Bone marrow (tissue), 2 donors: ENCODE measurements at places on chromosomes 5 and 9.

GRCh38 chr9:116361547-116361946 is 208.0 kb downstream of the PAPPA start:
- no peak for DNase-seq

- no peak for DNase-seq
These were observed 15.7 kb upstream of the SH3RF2 start for GRCh38 chr5:145920542-145921210.

- no peak for DNase-seq
These were observed 47.4 kb upstream of the FAM120AOS start for GRCh38 chr9:93500571-93501298.

- DNase-seq: no peak
These were observed 12.7 kb downstream of the GLIPR2 start for GRCh38 chr9:36149197-36149596.

DNA sequence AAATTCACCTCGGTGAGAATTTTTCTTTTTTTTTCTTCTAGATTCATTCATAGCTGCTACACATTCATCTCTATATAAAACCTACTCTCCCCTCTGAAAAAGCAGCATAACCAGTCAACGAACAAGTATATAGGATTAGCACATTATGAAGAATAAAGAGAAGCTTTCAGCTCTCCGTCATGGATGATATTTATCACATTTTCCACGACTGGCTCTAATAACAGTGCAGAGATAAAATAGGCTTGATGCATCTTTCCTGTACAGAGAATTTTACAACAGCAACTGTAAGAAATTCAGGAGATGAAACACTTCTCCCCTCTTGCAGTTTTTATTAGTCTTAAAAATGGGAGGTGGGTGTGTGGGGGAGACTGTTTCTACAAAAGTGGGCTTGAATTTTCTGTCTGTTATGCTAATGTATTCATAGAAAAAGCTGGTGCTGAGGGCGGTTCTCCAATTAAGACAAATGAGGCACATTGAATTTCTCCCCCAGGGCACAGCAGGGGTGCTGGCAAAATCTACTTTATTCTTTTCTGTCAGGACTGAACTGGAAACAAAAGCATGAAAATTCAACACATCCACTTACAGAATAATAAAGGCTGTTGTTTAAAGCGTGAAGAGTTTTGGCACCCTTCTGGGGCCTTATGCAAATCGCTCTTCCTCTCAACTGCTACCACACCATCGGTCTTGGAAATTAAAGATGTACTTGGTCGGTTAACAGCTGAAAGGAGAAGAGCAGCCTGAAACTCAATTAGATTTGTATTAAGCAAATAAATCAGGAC is 233.9 kb upstream of the ZNF608 start:
- no peak for DNase-seq
